ENCODE measurements at places on chromosomes 12 and 14.

- DNase-seq, result no peak
Observed at GRCh38 chr12:76037130-76038103, 5.8 kb upstream of the PHLDA1 start.

- no peak for DNase-seq
Observed at GRCh38 chr12:59500915-59501314, 94.9 kb upstream of the SLC16A7 start.

GRCh38 chr12:104952816-104953215, 5.3 kb downstream of the SLC41A2 start:
- DNase-seq, result no peak

DNA sequence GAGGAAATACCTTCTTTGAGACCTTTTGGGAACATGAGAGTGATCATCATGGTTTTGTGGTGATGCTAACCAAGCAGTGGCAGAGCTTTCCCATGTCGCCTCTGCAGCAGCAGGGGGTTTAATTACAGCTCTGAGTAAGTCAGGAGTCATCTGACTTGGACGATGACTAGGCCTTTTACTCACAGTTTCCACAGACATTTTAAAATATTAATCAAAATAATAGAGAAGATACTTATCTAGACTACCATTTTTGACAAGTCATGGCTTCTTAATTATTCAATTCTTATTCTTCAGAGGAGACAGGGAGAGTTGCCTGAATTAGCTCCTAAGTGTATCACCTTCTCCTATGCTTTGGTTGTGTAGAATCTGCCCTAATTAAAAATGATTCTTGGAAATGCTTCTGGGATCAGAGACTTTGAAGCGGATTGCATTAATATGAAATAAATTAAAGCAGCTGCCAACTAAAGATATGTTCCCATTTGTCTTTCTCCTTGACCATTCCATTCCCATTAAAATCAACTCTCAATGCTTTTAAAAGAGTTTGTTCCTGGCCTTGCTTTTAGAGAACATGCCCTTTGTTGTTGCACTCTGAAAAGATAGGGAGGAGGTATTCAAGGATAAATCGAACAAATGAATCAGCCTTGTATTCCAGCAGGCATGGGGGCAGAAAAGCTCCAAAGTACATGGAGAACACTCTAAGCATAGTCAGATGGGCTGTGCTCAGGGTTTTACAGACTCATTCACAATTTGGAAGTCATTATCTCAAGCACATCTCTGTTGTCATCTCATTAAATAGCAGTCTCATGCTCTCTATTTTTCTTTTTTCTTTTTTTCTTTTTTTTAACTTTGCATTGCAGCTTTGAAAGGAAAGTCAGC, 7.7 kb upstream of the IFNG-AS1 start:
- no peak for DNase-seq

- no peak for DNase-seq
Observed at GRCh38 chr14:78519863-78520262, 349.7 kb downstream of the NRXN3 start.

- DNase-seq, result no peak
Observed at GRCh38 chr12:13843841-13844240, 137.6 kb downstream of the GRIN2B start.
